Epithelial cell of alveolus of lung (primary cell): ENCODE measurements at places on chromosomes 13 and 19. TPM values are rescaled to one million over a fixed set of nuclear protein-coding genes. Genes with fewer than 3 reads are reported as not detected.

The NRTN gene
- total RNA-seq = 1.6 TPM in 1 of 2 replicates, not detected in the other

The ATP4B gene
- not detected in 2 replicates for total RNA-seq

The CYSLTR2 gene
- total RNA-seq = 1.6 TPM in 1 of 2 replicates, not detected in the other

The MEGF8 gene
- total RNA-seq = 25.6 and 44.4 TPM in 2 replicates

The ZNF574 gene
- 12.4 and 18.9 TPM in 2 replicates for total RNA-seq

The CNFN gene
- total RNA-seq = 1.8 TPM in 1 of 2 replicates, not detected in the other

The SSBP4 gene
- total RNA-seq = 74.0 and 107 TPM in 2 replicates

The THSD1 gene
- total RNA-seq = 2.4 and 3.9 TPM in 2 replicates

The EDNRB gene
- total RNA-seq = 10.2 and 29.1 TPM in 2 replicates

The MVB12A gene
- total RNA-seq = 91.5 and 97.4 TPM in 2 replicates

The KRTDAP gene
- total RNA-seq = not detected in 2 replicates
